ENCODE measurements at places on chromosomes 7 and 10. TPM values are rescaled to one million over a fixed set of nuclear protein-coding genes. Genes with fewer than 3 reads are reported as not detected.

- H3K4me3 ChIP-seq, result no peak overlapping the region
- H3K27me3 ChIP-seq, result no peaks in the 10 kb centered on the region
- H3K36me3 ChIP-seq, result no peaks in the 10 kb centered on the region
- H3K4me1 ChIP-seq, result peaks cover 18% of the 10 kb centered on the region
These were observed 134.3 kb upstream of the ASAH2 start for GRCh38 chr10:50385624-50386023.

DNA sequence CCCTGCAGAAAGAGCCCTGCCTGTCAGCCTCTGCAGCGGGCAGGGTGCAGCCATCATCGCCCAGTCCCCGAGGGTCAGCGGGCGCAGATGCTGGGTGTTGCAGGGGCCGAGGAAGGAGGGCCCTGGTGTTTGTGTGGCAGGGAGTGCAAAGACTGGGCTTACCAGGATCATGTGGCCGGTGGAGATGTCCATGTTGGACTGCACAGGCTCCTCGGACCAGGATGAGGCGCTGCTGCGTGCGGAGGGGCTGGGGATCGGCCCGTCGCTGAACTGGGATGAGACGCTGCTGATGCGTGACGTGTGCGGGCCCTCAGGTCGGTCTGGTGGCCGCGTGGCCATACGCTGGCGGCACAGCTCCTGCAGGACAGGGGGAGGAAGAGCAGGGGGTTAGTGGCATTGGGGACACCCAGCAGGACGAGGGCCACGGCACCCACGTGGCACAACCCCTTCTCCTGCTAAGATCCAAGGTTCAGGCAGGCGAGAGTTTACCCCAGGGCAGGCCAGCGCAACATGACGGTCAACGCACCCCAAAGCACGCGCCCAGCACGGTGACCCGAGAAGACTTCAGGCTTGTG, 319.5 kb downstream of the DNAJB6 start:
- no peaks in the 10 kb centered on the region for H3K27me3 ChIP-seq
- H3K36me3 ChIP-seq, result no peaks in the 10 kb centered on the region
- no peak overlapping the region for H3K4me3 ChIP-seq
- no peak for DNase-seq

DNA sequence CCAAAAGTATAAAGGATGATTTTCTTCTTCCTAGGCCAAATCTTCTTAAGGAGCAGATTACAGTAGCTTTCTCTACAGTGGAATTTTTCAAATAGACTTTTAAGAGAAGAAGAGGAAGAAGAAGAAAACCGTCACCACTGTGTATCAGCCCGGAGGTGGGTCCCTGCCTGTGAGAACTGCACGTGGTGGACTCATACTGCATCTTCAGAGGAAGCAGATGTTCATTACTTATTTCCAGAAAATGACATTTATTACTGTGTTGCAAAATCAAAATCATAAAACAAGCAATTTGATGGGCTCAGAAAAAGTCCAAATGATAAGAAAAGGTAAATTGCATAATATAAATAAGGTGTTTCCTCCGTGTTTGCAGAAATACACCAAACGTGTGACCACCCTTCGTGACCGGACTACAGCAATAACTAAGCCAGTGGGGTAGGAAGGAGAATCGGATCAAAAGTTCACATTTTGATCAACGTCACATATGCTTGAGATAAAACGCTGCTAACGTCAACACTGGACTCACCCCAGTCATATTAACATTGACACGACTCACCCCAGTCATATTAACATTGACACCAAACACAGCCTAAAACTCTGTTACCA, 179.2 kb downstream of the PTPRN2 start:
- no peaks in the 10 kb centered on the region for H3K36me3 ChIP-seq
- H3K4me3 ChIP-seq, result no peak overlapping the region
- no peak overlapping the region for H3K27ac ChIP-seq
- H3K4me1 ChIP-seq, result no peaks in the 10 kb centered on the region
- peaks cover 3% of the 10 kb centered on the region for H3K27me3 ChIP-seq

DNA sequence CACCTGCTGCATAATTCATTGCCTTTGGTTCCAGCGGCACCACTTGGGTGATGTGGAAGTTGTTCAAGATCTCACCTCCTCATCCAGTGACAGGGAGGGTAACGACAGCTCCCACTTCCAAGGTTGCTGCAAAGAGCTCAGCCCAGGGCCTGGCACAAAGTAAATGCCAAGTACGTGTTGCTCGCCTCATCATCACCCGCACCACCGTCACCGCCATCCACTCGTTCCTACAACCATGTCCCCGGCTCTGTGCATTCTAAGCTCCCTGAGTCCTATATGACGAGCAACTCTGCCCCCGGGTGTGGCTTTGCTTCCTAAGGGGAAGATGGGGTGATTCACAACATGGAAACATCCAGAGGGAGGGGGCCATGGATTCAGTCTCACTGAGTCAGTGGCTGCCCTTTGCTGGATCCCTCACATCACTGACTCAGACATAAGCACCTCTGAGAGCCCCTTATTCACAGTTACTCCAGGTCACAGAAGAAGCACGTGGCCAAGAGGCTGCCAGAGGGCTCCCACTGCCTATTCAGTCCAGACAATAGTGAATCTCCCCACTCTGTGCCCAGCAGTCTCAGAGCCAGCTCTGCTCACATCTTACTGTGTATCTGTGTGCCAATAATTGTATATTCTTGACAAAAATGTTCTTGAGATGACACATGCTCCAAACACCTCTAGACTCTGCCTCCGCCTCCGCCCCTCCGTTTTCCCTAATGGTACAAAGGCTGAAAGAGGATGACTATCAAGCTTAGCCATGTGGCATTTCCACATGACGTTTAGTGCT, 159.1 kb downstream of the GFRA1 start:
- H3K27me3 ChIP-seq, result no peaks in the 10 kb centered on the region
- H3K4me1 ChIP-seq, result no peaks in the 10 kb centered on the region
- H3K27ac ChIP-seq, result no peak overlapping the region
- H3K4me3 ChIP-seq, result no peak overlapping the region

DNA sequence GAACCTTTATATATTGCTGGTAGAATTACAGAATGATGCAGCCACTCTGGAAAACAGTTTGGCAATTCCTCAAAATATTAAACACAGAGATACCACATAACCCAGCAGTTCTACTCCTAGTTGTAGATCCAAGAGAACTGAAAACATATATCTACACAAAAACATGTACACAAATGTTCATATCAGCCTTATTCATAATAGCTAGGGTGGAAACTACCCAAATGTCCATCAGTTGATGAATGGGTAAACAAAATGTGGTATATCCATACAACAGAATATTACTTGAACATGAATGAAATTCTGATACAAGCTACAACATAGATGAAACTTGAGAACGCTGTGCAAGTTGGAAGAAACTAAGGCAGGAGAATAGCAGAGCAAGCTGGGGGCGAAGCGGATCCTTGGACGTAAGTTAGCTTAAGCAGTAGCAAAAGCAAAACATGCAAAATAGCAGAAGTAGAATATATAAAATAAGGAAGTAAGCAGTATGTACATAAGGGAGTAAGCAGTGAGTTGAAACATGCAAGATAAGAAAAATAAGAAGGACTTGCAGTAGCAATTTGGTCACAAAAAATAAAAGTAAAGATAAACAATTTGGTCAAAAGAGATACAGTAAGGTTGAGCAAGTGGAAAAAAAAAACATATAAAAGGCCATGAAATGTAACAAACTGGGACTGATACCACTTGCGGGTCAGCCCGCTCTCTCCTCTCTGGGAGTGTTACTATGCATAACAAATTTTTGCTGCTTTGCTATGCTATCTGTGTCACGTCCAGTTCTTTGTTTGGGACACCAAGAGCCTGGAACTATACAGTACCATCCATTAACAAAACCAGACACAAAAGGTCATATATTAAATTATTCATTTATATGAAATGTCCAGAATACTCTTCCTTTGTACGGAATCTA, 18.0 kb upstream of the HILPDA start:
- H3K4me1 ChIP-seq, result no peaks in the 10 kb centered on the region
- H3K27ac ChIP-seq, result no peak overlapping the region
- no peak for DNase-seq
- peaks cover 3% of the 10 kb centered on the region for H3K27me3 ChIP-seq
- H3K36me3 ChIP-seq, result no peaks in the 10 kb centered on the region
- no peak overlapping the region for H3K4me3 ChIP-seq

- peaks cover 8% of the 10 kb centered on the region for H3K4me1 ChIP-seq
- peak; percentile 72 for DNase-seq
- no peak within 1 kb of the TSS for H3K27ac ChIP-seq
- H3K36me3 ChIP-seq, result no peaks in the 10 kb centered on the region
- H3K4me3 ChIP-seq, result peak within 1 kb of the TSS; percentile 73
These were observed at the start of gene GLI3 for GRCh38 chr7:42236976-42237810. TSS of gene GLI3 (minus strand) at chr7:42237209. CDS start at chr7:42223253, 13,956 bp downstream.

DNA sequence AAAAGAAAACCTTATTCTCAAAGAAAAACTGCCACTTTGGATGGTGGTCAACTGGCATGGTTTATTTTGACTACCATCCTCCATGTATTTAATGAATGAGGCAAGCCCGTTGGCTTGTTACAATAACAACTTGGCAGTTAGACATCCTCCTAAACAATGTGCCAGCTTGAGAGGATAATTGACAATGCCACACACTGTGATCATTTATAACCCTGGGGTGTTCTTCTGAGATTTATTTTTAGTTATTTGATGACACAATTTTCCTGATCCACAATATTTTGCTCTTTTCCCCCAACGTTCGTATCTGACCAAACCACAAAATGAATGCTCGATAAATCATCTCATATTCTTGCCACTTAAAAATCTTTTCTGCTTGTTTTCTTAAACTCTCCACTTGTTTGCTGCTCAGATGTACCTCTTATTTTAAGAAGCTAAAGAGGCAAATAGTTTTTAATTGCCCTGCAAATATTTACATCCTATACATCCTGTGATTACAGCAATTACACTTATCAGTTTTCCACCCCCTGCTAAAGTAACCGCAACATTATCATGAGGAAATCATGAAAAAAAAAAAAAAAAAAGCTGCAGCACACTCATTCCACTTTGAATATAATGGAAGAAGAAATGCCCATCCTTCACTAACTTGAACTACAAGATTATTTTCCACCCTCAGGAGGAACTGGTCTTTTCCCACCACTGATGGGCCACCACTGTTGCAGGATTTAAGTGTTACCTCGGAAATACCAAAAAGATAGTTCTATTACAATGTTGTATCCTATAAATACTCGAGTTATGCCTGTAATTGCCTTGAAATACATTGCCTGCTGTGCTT, 119.9 kb downstream of the MBL2 start:
- no peaks in the 10 kb centered on the region for H3K36me3 ChIP-seq
- no peak for DNase-seq
- no peaks in the 10 kb centered on the region for H3K4me1 ChIP-seq

DNA sequence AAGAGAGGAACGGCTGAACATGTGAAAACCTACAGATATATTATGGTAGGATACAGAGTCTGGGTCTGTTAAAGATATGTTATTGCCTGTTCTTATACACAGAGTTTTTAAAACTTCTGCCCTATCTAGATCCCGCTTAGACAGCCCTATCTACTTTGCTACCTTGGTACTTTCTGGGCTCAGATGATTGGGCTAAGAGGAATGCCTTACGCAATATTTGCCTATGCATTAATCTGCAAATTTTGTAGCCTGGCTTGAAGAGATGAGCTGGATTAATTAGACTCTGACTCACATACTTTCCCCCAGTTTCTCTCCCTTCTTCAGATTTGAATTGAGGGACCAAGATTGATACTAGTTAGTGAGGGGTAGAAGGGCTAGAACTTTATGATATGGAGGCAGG, 33.6 kb upstream of the A1CF start:
- no peak overlapping the region for H3K4me3 ChIP-seq
- no peaks in the 10 kb centered on the region for H3K4me1 ChIP-seq
- DNase-seq, result no peak
- no peaks in the 10 kb centered on the region for H3K36me3 ChIP-seq

GRCh38 chr7:66330961-66331360, 125.8 kb downstream of the TPST1 start:
- no peaks in the 10 kb centered on the region for H3K4me1 ChIP-seq
- H3K27me3 ChIP-seq, result peaks cover 2% of the 10 kb centered on the region
- no peak for DNase-seq
- H3K27ac ChIP-seq, result no peak overlapping the region
- no peaks in the 10 kb centered on the region for H3K36me3 ChIP-seq
- H3K4me3 ChIP-seq, result no peak overlapping the region

The CYP3A7 gene
- total RNA-seq, result not detected

The EPO gene
- not detected for total RNA-seq

The ACHE gene
- not detected for total RNA-seq

All from activated CD4-positive, alpha-beta T cell treated with anti-CD3 and anti-CD28 coated beads for 36 hours (primary cell).